ENCODE measurements at places on chromosomes 7 and 10.

DNA sequence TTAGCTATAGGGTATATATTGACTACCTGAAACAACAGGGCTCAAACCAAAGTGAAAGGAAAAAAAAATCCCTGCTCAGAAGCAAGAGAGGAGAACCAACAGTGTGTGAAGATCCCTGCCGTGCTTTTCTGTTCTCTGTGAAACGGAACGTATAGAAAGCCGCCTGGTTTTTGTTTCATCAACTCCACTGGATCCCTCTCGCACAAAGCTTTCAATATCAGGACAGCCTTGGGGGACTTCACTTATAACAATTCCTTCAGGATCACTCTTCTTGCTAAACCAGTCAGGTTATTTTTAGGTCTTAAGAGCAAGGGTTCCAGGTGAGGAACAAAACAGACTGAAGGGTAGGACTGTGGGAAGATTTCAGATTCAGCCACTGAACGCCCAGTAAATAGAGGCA lies 151.1 kb upstream of the CACNA2D1 start:
- no peak for DNase-seq

GRCh38 chr10:122911889-122912484 lies 1.6 kb downstream of the FAM24A start:
- DNase-seq = no peak

GRCh38 chr7:40499718-40500117 lies 364.9 kb downstream of the SUGCT start:
- DNase-seq = no peak

DNA sequence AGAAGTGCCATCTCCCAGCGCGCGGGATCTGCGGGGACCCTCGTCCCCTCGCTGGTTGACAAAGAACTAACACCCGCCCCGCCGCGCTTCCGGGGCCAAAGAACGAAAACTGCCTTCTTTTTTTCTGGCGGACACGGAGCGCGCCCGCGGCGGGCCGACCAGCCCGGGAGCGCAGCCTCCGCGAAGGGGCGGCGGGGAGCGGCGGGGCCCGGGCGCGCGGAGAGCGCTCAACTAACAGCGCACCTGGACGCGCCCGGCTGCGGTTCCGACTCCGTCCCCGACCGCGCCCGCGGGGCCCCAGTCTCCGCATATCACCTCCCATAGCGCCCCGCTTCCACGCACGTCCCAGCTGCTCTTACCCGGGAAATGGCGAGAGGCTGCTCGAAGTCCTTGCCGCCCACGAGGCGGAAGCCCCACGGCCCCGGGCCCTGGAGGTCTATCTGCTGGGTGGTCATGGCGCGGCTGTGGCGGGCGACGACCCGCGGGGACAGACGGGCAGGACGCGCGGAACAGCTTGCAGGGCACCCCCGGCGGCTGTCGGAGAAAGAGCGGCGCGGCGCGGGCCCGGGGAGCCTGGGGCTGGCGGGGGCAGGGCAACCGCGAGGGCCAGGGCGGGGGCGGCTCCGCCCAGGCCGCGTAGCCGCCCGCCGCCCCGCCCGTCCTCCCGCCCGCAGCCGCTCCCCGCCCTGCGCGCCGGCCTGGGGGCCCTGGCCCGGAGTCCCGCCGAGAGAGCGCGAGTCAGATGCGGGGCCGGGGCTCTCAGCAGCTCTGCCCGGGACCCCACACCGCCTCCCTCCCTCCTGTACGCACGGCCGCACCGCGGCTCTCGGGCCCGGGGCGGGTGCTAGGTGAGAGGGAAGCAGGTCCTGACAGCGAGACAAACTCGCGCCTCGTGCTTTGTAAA lies at the start of gene PDLIM1:
Gene PDLIM1, minus strand, starts transcription at position 543 of the 904 bp plus-strand sequence. Its CDS starts 88 bp downstream, at position 455.
- no peak for DNase-seq

GRCh38 chr7:40418448-40418847 lies 283.6 kb downstream of the SUGCT start:
- no peak for DNase-seq

DNA sequence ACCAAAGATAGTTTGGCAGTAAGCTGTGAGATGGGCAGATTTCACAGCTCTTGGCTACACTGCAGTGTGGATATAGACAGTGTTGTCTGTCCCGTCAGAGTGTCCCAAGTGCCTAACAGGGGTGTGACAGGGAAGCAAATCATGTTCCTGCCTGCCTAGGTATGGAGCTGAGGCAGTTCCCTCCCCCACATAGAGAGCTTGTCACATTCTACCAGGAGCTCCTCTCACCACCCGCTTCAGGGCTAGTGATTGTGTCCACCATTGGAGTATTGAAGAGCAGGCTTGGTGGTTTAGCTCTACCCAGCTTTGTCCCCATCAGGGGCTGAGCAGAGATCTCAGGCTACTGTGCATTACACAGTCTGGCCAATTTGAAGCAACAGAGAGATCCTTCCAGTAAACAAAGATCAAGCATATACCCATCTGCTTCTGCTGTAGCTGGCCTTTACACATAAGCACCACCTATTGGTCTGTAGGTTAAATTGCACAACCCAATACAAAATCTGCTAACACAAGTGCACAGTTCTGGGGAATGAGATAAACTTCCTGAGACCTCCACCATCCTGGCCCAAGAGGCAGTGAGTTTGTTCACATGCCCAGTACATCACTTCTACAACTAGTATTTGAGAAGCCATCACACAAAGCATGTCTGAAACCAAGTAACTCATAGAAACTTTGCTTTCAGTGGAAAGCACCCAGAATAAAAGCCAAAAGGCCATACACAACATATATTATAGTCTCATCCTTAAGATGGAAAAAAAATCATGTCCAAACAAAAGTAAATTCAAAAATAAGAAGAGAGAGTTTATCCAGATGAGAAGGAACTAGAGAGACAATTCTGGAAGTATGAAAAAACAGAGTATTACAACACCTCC lies 67.3 kb downstream of the GLCCI1 start:
- no peak for DNase-seq

GRCh38 chr7:23136216-23136615 lies 30.6 kb downstream of the KLHL7 start:
- DNase-seq = no peak

DNA sequence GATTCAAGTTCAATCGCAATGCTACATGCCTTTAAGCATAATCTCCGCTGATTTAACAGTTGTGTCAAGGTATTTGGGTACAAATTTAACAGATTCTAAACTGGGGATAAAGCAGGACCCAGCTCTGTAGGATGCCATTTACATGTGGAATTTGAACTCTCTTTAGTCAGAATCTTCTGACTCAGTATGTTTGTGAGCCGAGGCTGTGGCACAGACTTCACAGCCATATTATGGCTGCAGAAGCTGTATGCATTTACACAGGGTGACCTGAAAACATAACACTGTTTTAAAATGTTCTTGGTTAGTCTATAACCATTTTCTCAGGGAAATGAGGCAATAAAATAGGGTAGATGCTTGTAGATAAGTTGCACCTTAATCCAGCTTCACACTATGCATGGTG lies 8.7 kb downstream of the PDLIM1 start:
- DNase-seq = no peak

- no peak for DNase-seq
Measured at GRCh38 chr10:90579602-90580242, 278.1 kb downstream of the HTR7 start.

DNA sequence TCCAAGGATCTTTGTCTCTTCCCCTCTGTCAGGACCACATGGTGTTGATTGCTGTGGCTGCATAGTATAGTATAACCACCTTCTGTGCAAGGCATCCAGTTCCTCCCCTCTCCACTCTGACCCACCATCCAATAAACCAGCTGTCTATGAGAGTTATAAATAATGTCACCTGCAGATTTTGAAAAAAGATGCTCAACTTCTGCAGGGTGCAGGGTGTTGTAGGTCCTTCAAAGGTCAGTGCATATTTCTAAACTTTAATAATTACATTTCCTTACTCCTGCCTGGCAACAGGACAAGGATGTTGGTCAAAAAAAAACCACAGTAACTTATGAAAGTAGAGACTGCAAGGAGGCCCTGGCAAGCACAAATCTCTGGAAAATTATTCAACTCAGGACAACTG lies 166.2 kb downstream of the PKD1L1 start:
- no peak for DNase-seq

- DNase-seq = no peak
Measured at GRCh38 chr7:143979998-143980397, 20.1 kb upstream of the OR6B1 start.

DNA sequence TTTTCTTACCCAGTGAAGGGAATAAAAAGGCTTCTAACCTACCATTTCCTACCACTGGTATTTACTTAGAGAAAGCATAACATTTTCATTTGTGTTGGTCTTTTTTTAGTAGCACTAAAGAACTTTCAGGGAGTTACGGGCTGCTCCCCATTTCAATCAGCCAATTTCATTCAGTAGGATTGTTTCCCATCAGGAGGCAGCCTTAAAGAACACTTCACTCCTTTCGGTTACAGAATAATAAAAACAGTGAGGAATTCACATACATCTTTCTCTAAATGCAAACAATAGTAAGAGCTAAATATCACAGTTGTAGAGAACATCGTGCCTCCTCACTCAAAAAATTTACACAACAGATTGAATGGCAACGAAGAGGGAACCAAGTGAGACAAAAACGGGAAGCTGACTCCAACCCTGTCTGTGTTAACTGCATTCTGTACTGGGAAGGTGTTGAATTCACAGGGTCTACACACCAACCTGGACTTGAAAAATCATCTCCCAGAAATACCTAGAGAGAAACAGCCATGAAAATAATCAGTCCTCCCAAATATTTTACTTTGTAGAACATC lies 55.5 kb upstream of the ABLIM1 start:
- no peak for DNase-seq

DNA sequence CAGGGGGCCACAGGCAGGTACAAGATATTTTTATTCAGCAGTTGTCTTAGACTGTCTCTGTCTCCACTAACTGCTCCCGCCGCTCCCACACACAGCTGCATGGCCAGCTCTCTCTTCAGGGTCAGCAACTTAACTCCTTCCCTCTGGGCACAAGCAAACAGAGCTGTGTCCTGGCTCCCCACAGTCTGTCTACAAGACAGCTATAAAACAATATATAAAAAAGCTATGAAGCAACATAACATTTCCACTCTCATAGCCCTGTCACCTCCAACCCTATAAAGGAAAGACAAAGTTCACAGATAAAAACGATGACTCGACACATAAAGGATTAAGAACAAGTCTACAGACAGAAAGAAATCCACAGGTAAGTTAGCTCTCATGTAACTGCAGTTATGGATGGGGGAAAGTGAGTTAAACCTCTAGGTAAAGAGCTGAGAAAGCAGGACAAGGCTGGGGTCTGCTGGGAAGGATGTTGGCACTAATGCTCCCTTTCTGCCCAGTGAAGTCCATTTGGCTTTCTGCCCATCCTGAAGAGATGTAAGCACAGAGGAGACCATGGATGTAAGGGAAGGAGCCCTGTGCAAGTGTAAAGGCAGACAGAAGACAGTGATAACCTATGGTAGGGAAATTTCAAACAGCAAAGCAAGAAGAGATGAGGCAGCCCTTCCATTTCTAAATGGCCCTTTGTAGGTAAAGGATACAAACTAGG lies 27.0 kb downstream of the RAPGEF5 start:
- no peak for DNase-seq

DNA sequence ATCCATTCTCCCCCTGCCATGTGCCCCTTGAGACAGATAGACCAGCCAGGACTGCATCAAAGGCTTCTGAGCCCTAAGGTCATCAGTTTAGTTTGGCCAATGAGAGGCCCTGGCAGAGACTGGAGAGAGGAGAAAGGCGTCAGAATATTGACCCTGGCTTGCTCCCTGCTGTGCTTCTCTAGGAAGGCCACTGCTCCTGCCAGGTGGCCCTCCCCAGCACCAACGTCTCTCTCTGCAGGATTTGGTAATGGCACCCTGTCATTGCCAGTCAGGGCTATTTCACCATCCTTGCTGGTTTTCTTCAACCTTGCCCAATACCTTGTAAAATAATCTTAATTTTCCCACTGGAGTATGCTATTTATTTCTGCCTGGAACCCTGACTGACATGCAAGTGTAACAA lies 38.8 kb upstream of the ZRANB1 start:
- DNase-seq = no peak

DNA sequence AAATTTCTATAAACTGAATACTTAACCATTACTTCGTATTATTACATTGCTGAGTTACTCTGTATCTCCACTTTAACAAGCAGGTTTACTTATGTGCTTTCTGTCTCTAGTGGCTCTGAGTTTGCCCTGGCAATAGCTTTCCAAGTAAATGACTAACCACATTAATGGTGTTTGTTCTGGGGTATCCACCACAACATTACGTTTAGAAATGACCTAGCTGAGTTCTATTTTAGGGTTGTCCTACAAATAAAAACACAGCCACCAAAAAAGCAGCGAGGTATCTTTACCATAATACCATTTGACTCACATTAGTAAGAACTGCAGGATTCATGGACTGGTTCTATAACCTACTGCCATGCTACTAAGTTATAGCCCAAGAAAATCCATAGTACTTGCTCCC lies 83.1 kb downstream of the HIBADH start:
- DNase-seq = no peak

- no peak for DNase-seq
Measured at GRCh38 chr10:45418849-45419675, 45.0 kb downstream of the ALOX5 start.

GRCh38 chr10:76430061-76430645 lies 998.7 kb downstream of the LRMDA start:
- no peak for DNase-seq

DNA sequence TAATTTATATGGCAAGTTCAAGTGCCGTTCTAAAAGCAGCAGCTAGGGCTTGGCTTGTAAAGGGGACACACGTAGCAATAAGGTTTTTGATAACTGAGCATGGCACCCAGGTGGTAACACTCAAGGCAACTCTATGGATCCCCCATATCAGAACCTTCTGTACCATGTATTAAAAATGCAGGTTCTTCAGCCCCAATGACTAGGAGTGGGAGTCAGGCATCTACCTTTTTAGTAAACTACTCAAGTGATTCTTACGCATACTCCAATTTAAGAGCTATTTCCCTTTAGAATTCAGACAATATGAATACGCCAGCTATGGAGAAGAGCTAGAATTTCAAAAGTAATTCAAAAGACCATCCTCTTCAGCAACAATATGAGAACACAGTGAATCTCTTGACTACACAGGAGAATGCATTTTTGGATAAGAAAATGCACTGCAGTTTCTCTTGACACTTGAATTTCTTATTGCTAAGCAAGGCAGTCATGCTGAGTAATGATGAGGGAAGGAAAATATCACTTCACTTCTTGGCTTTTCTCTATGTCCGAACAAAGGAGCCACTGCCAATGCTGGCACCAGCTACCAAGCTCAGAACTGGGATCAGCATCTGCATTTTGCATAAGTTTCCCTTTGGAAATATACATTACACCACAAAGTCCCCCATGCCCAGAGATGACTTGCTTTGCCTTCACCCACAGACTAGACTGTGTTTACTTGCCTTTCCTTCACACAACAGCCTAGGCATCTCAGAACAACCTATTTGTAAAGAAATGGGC lies 53.5 kb downstream of the ABLIM1 start:
- no peak for DNase-seq

DNA sequence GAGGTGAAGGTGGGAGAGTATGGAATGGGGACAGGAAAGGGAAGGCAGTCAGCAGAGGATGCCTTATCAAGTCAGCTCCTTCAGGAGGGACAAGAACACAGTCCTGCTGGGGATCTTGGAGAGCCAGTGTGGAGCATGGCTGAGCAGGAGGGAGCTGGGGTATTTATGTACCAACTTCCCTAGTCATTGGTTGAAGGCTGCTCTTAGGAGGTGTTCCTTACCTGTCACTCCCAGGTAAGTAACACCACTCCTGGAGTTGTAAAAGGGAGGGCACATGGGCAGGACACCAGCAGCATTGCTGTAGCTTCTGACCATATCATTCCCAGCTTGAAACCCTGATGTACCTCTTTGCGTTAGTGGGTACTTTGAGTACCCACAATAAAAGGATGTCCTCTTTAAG lies 29.8 kb downstream of the SLC29A3 start:
- no peak for DNase-seq
